ENCODE measurements at places on chromosomes 5 and 9.
A peak's percentile ranks its signal among the peaks of the same experiment; 100 is the strongest.

DNA sequence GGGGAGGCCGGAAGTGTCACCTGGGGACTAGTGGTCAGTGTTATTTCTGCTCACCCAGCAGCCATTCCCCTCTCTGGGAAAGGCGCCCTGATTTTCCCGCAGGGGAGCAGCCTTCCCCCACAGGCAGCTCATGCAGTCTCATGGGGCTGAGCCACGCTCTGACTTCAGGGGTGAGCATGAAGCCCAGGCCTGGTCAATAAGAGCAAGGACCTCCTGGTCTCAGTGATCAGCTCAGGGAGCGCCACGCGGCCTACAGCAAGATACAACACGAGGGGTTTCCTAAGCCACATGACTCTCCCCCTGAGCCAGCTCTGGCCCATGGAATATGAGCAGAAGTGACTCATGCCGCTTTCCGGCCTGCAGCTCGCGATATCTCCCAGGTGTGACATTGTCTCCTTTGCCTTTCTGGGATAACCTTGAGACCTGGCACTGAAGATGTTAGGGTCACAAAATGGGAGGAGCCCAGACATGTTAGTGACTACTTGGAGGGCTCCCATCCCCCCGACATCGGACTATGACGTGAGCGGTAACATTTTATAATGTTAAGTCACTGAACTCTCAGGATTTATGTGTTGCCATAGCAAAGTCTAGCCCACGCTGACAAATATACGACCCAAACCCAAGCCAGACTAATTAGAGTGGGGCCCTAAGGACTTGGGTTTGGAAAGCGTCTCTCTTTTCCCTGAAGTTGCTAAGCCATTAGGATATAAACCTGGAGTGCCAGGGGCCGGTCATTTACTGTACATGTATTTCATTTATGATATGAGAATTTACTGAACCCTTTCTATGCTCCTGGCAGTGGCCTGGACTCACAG, 46.5 kb upstream of the GFPT2 start:
- DNase-seq: no peak

DNA sequence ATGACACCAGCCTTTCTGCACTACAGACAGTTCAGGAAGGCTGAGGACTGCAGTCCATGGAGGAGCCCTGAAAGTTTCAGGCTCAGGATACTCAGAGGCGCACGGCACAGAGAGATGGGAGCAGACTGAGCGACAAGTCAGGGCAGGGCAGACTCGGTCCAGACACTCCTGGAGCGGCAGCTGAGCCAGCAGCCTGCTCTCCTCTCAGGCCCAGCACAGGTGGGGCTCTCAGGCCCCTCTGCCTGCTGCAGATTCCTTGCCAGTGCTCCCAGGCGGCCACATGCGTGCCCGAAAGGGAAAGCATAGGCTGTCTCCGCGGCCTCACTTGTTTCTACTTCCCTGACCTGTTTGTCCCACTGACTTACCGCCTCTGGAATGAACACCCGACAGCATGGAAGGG, 228.3 kb downstream of the IRX2 start:
- DNase-seq: no peak

- no peak for DNase-seq
These were observed 54.7 kb downstream of the TMOD1 start for GRCh38 chr9:97556036-97556720.

DNA sequence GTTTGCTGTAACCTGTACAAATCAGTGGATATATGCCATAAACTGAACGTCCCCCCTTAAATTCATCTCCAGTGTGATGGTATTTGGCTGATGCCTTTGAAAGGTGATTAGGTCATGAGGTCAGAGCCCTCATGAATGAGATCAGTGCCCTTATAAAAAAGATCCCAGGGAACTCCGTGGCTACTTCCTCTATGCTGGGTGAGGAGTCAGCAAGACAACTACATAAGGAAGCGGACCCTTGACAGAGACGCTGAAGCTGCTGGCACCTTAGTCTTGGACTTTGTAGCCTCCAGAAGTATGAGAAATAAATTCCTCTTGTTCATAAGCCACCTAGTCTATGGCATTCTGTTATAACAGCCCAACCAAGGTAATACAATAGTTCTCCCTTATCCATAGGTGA, 215.1 kb upstream of the ZNF608 start:
- DNase-seq: no peak

- no peak for DNase-seq
These were observed 284.8 kb downstream of the SEC61B start for GRCh38 chr9:99506747-99507348.

DNA sequence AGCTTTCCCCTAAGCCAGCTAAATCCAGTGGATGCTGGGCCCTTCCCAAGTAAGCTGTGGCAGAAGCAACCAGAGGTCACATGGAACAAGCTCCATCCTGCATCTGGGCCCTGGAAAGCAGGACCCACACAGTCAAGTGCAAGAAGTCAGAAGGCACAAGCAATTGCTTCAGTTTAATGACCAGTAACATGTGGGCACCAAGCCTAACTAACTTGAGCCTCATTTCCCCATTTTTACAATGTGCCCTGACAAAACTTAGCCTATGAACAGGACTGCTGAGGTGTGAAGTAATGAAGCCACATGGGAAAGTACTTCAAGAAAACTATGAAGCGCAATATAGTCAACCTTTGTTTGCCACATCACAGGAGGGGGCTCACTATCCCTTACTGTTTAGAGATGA, 90.5 kb downstream of the TLE1 start:
- DNase-seq: no peak

DNA sequence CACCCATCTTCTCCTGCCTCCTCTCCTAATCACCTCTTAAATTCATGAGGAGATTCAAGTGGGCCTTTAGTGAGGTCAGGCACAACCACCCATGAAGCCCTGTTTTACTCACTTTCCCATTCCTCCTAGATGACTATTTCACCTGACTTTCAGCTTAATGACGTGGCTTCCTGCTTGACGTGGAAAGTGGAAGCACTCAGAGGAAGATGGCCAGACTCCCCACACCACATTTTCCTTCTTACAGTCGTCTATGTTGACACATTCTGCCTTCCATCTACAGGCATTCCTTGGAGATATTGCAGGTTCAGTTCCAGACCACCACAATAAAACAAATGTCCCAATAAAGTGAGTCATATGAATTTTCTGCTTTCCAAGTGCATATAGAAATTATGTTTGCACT, 146.4 kb upstream of the TAS2R1 start:
- DNase-seq: no peak

- DNase-seq: no peak
These were observed 163.6 kb downstream of the SPATA31D1 start for GRCh38 chr9:82152181-82152580.

- DNase-seq: no peak
These were observed 173.4 kb upstream of the STK32A start for GRCh38 chr5:147061431-147061830.

GRCh38 chr5:178123094-178123965, 7.5 kb upstream of the RMND5B start:
- no peak for DNase-seq

GRCh38 chr9:123792501-123792900, 137.4 kb downstream of the DENND1A start:
- no peak for DNase-seq

GRCh38 chr9:8888591-8888990, 1089.0 kb upstream of the DMAC1 start:
- no peak for DNase-seq

- DNase-seq: no peak
These were observed 131.0 kb upstream of the CCNG1 start for GRCh38 chr5:163306421-163306820.

DNA sequence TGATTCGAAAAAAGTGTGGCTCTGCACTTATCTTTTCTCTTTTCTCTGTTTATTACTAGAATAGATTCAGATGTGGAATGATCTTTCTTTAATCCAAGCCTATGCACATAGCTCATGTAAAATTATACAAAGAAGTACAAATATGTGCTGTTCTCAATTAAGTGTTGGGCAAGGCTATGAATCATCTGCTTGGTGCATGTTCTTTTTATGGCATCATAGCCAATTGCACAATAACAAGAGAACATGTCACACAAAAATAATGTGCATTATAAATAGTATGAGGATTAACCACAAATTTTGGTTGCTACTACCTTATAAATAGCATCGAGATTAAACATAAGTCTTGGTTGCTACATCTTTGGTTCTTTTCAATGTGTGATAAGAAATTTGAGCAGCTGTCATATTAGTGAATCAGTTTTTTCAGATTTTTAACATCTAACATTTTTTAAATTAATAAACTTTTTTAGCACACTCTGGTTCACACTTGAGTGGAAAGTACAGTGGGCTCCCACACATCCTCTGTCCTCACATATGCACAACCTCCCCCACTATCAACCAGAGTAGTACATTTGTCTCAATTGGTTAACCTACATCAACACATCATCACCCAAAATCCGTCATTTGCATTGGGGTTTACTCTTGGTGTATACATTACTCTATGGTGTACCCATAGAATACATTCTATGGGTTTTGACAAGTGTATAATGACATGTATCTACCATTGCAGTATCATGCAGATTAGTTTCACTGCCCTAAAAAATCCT, 6.8 kb upstream of the RECK start:
- no peak for DNase-seq

DNA sequence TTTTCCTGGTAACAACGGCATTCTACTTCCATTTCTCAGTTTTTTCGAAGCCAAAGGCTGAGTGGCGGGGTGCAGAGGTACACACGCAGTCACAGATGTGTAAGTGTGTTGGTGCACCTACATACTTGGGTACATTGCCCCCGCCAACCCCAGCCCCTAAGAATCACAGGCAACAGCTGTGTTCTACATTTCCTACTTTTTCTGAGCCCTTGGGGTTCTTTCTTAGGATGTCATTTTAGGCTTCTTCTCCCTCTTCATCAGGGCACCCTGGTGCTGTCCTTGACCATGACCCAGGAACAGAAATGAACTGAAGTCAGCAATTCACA, 104.8 kb downstream of the PAX5 start:
- DNase-seq: no peak

GRCh38 chr5:131957721-131958441, 12.4 kb upstream of the MEIKIN start:
- peak; percentile 71 for DNase-seq

DNA sequence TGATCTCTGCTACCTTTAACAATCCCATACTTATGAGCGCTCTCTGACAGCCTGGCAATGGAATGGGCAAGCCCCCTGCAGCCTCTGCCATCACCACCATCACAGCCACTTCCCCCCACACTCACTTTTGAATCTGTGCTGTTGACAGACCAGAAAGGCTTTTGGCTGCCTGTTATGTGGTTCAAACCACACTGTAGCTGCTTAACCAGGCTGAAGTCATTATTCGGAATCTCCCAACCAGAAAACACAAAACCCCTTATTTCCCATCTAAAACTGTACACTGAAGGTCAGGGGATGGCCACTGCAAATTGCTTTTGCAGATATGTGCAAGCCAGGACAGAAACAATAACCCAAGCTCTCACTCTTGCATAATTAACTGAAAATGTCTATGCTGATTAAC, 35.8 kb downstream of the PTCH1 start:
- DNase-seq: no peak

DNA sequence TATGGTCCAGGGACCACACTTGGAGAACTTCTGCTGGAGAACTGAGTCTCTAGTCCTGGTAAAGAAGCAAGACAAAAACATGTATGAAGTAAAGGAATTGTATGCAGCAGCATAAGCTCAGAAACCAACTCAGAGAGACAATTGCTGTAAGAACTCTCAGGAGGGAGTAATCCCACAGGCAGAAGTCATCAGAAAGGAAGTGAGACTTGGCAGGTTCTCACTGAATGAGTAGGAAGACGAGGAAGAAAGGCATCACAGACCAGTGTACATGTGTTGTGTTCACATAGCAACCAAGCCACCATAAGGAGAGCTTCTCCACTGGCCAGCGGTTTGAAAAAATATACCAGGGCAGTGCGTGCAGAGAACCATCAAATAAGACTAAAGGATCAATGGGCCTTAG, 57.9 kb upstream of the FST start:
- no peak for DNase-seq

- DNase-seq: no peak
These were observed 71.4 kb downstream of the SEMA4D start for GRCh38 chr9:89426384-89426961.

DNA sequence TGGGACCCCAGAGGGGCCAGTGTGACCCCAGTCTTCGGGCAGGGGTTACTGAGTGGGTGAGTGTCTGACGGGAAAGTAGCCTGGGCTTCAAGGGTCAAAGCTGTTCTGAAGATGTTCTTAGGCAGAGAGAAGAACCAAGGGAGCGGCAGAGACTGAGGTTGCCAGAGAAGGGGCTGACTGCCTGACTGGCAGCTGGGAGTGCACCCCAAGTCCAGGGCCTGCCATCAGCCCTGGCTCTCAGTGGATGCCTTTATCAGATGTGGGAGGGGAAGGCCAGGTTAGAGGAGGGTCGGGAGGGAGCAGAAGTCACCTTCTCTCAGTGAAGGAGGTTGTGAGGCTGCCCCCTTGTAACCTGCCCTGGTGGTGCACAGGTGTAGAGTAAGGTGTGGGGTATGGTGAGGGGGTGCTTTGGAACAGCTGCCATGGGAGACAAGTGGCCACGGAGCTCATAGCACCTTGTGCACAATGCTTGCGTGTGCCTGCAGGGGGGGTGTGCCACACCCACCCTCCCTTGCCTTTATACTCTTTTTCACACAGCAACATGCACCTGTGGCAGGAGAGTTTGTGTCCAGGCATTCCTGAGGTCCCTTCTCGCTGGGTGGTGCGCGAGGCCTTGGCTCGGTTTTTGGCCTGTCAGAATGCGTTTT, 18.9 kb downstream of the RALGPS1 start:
- no peak for DNase-seq

DNA sequence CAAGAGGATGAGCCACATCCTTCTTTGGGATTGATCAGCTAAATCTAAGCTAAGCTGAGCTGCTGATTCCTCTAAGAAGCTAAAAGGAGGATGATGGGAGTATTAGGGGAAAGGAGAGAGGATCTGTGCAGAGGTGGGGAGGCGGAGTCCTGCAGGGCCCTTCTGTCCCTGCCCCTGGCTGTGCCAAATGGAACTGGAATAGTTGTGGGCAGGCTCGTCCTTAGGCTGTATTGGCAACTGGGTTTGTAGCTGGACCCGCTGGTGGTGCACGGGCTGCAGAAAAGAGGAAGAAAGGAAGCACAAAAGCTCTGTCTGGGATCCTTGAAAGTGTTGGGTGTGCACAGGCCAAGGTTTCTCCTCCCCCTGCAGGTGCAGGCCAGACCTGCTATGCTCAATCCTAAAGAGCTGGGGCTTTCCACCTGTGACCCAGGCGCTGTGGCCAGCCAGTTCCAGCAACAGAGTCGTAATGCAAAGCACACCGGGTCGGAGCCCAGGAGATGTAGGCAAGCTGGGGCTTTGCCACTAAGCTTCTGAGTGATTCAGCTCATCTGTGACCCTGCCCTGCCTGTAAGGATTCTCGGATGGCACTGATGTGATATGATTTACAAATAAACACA, 9.8 kb downstream of the CLTB start:
- no peak for DNase-seq

DNA sequence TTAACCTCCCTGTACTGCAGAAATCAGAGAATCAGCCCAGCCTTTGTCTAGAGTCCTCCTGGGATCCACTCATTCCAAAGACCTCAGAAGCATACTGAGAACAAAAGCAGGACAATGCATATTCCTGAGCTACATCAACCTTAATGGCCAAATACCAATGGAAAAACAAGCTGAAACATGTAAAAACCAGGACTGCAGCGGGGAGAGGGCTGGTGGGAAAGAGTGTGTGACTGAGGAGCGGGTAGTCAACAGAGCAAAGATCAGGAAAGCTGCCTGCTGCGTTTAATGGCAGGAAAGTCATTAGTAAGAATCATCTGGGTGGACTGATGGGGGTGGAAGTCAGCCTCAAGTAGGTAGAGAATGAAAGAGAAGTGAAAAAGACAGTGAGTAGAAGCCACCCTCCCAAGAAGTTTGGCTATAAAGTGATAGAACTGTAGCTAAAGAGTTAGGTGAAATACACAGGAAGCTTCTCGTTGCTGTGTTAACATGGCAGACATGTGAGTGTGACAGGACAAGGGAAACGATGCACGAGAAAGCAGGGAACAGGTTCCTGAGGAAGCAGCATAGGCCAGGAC, 88.1 kb downstream of the OTULIN start:
- DNase-seq: no peak

All from globus pallidus (tissue), 1 donor.